ENCODE measurements at places on chromosomes 7 and 10.

- DNase-seq, result no peak
These were observed 47.4 kb downstream of the CH25H start for GRCh38 chr10:89159761-89160160.

DNA sequence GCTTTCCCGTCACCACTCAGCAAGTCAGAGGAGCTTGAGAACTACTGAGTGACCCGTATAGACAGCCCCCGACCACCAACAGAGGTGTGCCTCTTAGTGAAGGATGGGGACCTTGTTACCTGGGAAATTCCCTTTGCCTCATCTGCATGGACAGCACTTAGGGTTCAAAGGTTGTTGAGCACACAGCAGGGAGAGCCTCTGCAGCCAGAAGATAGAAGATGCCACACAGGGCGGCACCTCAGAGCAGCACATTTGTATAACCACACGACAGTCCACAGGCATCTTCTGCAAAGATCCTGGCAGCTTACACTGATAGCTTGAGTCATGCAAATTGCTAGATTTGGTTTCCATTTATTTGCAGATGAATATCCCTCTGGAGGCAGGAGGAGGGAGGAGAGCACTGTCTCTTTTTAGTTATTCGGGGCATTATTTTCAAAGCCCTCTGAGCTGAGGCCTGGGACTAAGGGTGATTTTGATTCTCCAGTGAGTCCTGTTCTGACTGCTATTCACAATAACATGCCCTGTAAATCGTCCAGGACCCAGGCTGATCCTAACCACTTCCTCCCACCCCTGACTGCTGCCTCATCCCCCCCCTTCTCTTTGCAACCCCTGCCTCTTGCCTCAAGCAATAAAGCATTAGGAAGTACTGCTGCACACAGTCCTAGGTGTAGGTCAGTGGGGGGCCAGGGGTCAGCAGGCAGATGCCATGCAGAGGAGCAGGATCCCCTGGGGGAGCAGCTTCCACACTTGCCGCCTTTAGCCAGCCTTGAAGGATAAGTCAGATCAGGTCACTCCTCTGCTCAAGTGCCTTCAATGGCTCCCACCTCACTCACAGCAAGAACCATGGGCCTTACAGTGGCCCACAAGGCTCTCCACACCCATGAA is 24.6 kb upstream of the INMT start:
- DNase-seq, result no peak

GRCh38 chr10:22042557-22043326 is 39.2 kb upstream of the DNAJC1 start:
- DNase-seq, result no peak

- DNase-seq, result no peak
These were observed 362.5 kb upstream of the NRP1 start for GRCh38 chr10:33697016-33697415.
